NCI-H774 (cell line): ENCODE measurements at places on chromosomes 7 and 10.

DNA sequence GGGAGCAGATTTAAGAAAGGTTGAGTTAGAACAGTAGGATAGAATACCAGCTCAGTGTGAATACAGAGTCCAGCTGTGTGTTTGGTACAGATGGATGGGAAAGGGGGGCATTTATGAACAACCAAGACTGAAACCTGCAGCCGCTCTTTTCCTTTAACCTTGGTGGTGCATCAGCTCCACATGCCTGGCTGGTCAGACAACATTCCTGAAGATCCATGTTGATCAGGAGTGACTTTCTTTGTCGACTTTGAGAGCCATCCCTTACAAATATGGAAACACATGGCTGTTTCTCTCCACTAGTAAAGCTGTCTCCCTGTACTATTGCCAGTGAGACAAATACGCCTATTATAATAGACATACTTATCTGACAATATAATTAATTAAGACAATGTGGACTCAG lies 476.5 kb upstream of the IGFBP3 start:
- DNase-seq, result no peak

DNA sequence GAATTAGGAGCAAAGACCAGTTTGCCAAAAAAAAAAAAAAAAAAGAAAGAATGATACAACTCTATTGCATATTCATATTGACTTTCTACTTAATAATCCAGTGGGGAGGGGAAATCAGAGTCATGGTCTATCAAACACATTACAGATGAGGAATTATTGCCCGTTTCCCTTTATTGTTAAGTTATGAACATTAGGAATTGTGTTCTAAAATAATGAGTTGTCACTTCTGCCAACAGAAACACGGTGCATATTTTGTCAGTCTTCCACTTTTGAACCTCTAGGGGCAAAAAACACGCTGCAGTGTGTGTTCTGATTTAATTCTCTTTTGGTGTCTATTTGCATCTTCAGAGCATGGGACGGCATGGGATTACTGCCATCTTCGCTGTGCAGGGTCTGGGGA lies 115.7 kb upstream of the RHOBTB1 start:
- no peak for DNase-seq

- DNase-seq, result no peak
These were observed 408.2 kb upstream of the ZMIZ1 start for GRCh38 chr10:78660446-78661106.

- DNase-seq, result no peak
These were observed 267.6 kb downstream of the SKIDA1 start for GRCh38 chr10:21257919-21258318.

DNA sequence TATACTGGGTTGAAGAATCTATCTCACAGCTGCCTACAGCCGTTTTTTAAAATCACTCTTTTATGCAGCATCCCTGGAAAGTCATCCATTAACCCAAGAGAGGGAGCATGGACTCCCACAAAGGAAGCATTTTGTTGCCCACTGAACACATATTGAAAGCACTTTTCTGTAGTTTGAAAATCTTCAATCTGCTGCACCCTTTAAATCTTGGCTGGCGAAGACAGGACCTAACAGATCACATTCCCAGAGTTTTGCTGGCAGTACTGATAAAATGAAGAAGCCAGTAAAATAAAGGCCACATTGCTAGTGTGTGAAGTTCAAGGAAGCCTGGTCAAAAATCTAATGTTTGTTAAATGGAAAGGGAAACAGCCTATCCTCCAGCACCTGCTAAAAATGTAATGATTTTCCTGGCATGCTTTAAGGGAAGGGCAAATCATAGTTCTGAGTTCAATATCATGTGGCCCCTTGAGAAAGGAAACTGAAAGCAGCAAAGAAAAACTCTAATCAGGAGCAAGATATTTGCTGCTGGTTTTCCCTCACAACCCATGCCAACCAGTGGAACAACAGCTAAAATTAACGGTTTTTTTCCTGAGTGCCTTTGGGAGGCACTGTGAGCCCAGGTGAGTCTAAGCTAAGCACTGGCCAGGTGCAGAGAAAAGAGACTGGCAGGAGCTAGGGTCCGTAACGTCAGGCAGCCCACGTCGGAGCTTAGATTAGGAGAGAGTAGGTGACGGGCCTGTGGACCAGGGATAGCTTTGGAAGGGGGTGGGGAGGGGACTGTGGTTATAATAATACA lies 97.9 kb upstream of the PALS2 start:
- no peak for DNase-seq

DNA sequence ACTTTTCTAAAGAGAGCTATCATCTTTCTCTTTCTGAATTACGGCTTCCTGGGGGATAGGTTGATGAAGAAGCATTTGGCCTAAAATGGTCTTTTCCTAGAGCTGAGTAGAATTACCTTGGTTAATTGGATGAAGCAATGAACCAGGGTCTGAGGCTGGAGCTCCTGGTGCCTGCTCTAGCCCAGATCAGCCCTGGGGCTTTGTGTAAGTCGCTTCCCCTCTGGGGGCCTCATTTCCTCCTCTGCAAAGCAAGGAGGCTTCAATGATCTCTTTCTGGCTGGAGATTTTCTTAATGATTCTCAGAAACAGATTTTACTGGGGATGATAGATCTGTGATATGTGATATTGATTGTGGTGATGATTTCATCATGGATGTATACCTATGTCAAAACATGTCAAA lies 3.5 kb upstream of the CPA2 start:
- no peak for DNase-seq

DNA sequence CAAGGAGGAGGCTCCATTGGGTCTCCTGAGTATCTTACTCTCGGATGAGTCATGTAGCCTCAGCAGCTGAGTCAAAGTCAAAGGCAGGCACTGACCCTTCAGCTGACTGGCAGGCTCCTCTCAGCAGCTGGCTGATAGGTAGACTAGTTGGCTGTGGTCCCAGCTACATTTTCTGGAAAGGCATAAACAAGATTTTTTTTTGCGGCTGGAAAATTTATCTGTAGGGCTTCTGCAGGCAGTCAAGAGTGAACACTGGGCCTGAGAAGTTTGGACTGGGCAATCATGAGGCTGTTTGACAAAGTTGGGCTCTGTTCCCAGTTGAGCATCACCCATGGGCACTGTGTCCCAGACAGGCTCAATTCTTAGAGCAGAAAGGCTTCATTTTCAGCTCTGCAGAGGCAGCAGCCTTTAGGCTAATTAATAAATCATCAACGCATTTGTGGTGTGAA lies 796.2 kb downstream of the CCSER2 start:
- DNase-seq, result no peak

DNA sequence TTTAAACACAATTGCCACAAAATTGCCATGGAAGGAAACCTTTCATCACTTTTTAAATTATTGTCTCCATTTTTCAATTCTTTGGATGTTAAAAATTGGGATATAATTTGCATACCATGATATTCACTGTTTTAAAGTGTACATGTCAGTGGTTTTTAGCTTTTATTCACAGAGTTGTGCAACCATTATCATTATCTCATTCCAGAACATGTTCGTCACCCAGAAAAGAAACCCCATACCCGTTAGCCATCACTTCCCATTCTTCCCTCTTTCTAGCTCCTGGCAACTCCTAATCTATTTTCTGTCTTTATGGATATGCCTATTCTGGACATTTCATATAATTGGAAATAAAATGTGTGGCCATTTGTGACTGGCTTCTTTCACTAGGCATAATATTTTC lies 260.3 kb upstream of the FERD3L start:
- no peak for DNase-seq

- DNase-seq, result no peak
These were observed 94.9 kb downstream of the GPR26 start for GRCh38 chr10:123761038-123761428.

GRCh38 chr10:2981361-2981801 lies 86.0 kb upstream of the PFKP start:
- no peak for DNase-seq

GRCh38 chr10:133528296-133528844 lies 1.2 kb downstream of the CYP2E1 start:
- no peak for DNase-seq

DNA sequence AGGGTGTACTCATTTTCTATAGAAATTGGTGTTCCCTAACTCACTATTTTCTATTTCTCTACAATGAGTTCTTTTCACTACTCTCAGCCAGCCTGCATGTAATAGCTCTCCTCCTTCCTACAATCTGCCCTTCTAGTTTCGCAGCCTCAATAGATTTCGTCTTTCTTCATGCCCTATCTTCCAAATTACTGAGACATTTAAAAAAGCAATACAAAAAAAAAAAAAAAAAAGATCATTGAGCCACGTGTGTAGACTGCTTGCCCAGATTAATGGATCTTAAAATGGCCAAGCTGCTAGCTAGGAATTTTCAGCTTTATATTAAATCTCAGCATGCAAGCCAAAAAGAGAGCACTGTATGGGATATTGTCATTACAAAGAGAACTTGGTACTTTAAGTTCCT lies 55.5 kb downstream of the ZNF277 start:
- DNase-seq, result no peak

DNA sequence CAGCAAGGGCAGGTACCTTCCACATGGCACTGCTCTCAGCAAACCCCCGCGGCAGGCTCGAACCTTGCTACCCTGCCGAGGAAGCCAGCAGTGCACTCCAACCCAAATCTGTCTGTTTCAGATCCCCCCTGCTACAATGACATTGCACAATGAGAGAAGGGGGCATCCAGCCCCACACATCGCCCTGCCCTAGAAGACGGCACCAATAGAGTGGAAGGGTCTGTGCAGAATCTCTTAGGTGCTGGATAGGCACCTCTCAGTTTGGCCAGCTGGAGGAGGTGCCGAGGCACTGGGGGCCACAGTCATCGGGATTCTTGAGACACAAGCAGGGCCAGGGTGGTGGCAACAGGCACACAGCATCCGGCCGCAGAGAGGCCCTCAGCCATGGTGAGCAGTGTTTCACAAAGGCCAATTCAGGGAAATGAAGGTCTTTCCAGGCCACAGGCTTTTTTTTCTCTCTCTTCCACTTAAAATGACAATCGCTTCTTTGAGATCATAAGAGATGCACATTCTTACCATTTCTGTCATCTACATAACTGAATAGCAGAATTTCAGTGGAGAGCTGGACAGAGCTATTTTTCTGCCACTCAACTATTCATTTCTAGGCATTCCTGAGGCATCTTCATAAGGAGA lies 281.3 kb downstream of the TNS3 start:
- DNase-seq, result no peak

GRCh38 chr10:120705309-120705708 lies 145.9 kb upstream of the WDR11 start:
- DNase-seq, result no peak

DNA sequence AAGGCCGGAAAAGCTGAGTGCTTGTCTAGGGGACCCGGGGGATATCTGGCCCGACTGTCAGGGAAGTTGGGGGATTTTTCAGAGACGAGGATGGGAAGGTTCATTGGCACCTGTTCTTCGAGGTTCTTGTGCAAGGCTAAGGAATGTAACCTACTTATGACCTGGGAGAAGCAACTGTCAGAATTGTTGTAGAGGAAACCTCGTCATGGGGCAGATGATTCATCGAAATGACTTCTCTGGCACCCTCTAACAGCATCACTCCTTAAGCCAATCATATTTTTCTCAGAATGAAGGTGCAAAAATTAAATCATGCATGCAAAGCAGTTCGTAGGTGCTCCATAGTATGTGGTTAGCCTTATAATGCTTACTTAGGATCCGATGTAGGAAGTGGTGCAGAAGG lies 58.6 kb downstream of the PLXDC2 start:
- DNase-seq, result no peak

DNA sequence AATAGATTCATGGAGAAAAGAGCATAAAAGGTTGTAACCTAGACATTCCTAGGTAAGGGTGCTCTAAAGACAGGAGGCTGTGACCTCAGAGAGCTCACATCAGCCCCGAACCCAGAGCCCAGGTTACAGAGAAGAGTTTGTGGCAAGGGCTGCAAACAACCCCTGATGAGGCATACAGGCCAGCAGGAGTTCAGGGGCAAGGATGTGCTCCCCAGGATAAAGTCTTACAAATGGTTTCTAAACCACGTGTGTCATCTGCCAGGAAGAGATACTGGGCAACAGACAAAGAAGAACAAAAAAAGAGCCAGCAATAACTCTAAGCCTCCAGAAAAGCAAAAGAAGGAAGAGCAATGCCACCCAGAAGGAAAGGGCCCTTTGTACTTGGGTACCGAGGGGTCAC lies 27.7 kb downstream of the NCAPG2 start:
- DNase-seq, result no peak

DNA sequence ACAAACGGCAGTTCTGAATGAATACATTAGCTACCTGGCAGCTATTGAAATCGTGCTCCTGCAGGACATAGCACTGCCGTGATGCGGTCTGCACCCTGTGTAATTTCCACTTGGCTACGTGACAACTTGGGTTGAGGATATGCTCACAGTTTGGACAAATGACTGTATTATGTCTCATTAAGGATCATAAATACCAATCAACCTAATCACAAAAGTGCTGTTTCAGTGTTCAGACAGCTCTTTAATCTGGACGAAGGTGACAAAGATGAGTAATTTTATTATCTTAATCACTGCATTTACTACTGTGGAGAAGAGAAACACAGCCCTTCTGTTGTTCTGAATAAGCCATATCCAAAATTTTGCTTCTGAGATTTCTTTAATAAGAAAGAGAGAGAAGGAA lies 210.8 kb upstream of the PFKP start:
- DNase-seq, result no peak

- DNase-seq, result no peak
These were observed 150.9 kb downstream of the RGS10 start for GRCh38 chr10:119391440-119392251.

GRCh38 chr7:44727158-44727936 lies 21.3 kb upstream of the ZMIZ2 start:
- DNase-seq, result no peak

GRCh38 chr7:124780056-124780455 lies 14.5 kb upstream of the GPR37 start:
- no peak for DNase-seq

DNA sequence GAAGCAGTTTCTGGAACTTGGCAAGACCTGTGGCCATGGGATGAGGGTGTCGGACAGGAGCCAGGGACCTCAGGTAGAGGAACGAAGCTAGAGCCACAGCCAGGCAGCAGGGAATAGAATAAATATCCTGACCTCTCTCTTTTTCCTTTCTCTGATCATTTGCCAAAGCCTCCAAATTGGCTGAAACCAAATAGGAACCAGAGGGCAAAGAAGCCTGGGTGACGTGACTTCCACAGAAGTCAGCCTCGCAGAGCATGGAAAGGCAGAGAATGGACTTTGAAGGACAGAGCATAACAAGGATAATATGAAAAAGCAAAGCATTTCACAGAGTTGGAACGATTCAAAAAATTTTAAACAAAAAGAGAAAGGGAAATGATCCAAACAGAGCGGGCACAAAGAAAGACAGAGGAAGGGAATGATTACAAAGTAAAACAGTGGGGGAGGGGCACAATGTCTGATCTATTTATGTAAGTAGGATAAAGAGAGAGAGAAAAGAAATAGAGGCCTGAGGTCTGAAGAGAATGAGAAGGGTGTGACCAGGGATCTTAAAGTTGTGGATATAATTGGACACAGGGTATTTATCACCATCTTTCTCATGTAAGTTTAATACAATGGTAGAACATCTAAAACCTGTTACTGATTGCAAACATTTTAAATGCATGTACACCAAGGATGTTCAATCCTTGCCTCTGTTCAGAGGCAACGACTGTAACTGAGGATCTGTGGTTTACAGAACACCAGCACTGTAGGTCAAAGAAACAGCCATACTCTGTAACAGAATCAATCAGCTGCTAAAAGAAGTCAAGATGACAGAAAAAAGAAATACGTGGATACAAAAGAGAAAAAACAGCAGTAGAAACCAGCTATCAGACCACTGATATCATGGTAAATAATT lies 4.5 kb upstream of the ZEB1 start:
- DNase-seq, result no peak
